ENCODE measurements at places on chromosomes 3 and 15. TPM values are rescaled to one million over a fixed set of nuclear protein-coding genes. Genes with fewer than 3 reads are reported as not detected.

GRCh38 chr3:45171283-45171682 lies 25.1 kb upstream of the CDCP1 start:
- peak; percentile 39 for DNase-seq

The C3orf52 gene
- 4.8 TPM for total RNA-seq

- DNase-seq, result no peak
Measured at GRCh38 chr3:1326546-1326945, 233.7 kb downstream of the CNTN6 start.

- no peak for DNase-seq
Measured at GRCh38 chr15:101173233-101174119, 78.4 kb downstream of the CHSY1 start.

The BFSP2 gene
- total RNA-seq, result not detected

DNA sequence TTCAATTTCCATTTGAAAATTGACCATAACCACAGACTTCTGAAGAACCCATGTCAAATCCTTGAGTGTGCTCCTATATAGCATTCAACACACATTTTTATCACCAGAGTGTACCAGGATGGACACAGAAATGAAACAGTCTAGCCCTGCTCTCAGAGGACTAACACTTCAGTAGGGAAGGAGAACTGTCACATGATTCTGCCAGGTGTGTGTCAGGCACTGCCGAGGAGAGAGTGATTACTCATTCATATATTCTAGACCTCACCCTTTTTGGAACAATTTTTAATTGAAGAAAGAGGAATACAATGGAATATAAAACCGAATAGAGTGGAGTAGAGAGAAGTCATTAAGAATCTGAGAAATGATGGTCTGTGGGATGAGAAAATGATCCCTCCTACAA lies 125.8 kb downstream of the ERC2 start:
- no peak for DNase-seq

The ECE2 gene
- total RNA-seq, result not detected

DNA sequence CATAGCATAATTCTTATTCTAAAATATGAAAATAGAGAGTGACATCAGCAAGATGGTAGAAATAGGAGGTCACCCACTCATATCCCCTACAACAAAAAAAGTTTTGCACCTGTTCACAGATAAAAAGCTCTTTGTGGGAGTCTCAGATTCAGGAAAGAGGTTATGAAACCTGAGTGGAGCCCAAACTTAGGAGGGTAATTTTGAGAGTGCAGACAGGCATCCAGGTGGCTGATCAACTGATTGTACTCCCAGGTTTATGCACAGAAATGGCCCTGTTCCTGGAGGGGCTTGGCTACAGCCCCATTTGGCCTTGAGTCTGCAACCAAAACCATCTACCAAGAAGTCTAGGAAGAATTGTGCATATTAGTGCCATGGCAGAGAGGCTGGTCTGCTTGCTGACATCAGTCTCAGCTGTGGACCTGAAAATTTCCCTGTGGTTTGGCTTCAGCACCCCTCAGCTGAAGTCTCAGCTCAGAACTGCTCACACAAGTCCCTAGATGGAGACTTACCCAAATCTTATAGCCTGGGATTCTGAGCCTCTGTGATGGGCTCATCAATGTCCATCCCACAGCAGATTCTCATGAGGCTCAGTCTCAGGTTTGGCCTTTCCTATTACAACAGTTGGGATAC lies 291.6 kb downstream of the IL20RB start:
- DNase-seq, result no peak

All from lung microvascular endothelial cell (primary cell).